ENCODE measurements at places on chromosomes 7 and 10.

DNA sequence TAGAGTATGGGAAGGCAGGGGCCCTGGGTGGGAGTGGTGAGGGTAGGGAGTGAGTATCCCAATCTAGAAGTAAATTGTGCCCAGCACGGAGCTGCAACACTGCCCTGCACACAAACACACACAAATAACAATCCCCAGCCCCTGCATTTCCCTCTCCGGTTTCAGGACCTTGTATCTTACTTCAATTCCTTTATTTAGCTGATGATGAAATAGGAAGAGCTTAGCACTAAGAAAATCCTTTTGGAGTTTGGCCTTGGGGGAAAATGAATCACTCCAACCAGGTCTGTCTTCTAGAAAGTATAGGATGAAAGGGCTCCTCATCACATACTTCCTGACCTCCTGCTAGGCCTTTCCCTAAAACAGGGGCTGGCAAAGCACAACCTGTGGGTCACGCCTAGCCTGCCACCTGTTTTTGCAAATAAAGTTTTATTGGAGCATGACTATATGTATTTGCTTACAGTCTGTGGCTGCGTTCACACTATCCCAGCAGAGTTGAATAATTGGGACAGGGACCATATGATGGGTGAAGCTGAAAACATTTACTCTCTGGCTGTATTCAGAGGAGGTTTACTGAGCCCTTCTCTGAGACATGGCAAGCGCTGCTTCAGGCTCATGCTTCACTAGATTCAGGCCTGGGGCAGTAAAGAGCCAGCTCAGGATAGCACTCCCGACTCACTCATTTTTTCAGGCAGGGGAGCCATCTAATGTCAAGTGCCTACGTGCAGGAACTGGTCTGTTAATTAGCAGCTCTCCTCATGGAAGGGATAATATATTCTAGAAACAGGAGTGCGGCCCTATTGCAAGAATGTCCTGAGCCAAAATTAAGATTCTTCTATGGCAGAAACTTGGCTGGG is 111.0 kb downstream of the EGFR start:
- DNase-seq: peak; percentile 73

- peak; percentile 72 for DNase-seq
These were observed 1.3 kb downstream of the TBC1D12 start for GRCh38 chr10:94403380-94404213.

GRCh38 chr10:110077436-110078130 is 69.8 kb downstream of the ADD3 start:
- peak; percentile 37 for DNase-seq

- peak; percentile 25 for DNase-seq
These were observed 325.9 kb downstream of the TNS3 start for GRCh38 chr7:47256016-47256415.

- DNase-seq: no peak
These were observed 917.0 kb downstream of the TYW1 start for GRCh38 chr7:67913604-67914003.

GRCh38 chr7:18974803-18975202 is 142.6 kb downstream of the TWIST1 start:
- no peak for DNase-seq

- DNase-seq: no peak
These were observed 60.5 kb downstream of the SEMA3D start for GRCh38 chr7:85126383-85126782.

DNA sequence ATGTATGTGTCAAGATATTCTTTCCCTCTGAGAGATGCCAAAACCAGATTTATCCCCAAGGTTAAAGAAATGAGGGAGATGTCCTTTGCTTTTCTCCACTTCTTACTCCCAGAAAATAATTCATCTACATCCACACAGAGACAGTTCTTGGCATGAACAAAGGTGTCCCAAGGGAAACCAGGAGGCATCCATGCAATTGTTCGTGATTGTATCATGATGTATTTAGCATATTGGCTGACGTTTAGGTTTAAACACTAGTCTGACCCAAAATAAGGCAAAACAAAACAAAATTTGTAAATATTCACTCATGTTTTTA is 223.9 kb downstream of the C7orf25 start:
- no peak for DNase-seq

DNA sequence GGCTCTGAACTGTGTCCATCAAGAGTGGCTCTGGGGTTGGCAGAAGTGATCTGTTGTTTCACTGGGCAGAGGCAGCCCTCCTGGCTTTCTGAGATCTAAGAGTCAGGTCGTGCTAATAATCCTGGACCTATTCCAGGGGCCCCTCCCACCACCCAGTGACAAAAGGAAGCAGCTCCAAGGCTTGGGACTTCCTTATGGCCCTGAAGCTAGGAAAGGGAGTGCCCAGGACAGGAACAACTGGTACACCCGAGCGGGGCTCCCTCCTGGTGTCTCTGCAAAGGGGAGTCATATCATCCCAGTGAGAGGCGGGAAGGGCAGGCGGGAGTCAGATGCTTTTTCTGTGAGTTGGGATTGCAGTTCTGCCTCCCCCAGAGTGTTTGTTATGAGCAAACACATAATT is 32.3 kb downstream of the RPS24 start:
- no peak for DNase-seq

GRCh38 chr10:60224066-60224705 is 165.5 kb downstream of the ANK3 start:
- peak; percentile 19 for DNase-seq

GRCh38 chr10:132104062-132104461 is 38.3 kb downstream of the JAKMIP3 start:
- DNase-seq: no peak

DNA sequence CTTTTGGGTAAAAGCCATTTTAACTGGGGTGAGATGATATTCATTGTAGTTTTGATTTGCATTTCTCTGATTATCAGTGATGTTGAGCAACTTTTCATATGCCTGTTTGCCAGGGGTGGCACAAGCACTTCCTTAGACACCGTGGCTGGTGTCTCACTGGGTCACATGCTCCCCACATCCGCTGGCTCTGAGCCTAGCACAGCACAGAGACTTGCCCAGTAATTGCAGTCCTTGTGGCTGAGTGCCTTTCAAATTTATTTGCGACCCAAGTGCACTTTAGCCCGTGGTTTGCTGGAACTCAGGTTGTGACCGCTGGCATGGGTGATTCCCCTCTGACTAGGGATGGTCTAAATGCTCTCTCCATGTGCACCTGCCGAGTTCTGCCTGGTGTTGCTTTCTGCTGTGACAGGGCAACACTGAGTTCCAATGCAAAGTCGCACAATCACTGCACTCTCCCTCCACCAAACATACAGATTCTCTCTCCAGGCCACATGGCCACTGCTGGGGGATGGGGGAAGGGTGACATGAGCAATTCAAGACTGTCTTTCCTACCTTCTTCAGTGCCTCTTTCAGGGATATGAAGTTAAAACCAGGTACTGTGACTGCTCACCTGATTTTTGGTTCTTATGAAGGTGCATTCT is 66.5 kb downstream of the ZNF277 start:
- DNase-seq: no peak

GRCh38 chr10:31602541-31603234 is 283.7 kb downstream of the ZEB1 start:
- peak; percentile 93 for DNase-seq

- DNase-seq: no peak
These were observed 2.4 kb upstream of the GRID1 start for GRCh38 chr10:86368987-86369386.

DNA sequence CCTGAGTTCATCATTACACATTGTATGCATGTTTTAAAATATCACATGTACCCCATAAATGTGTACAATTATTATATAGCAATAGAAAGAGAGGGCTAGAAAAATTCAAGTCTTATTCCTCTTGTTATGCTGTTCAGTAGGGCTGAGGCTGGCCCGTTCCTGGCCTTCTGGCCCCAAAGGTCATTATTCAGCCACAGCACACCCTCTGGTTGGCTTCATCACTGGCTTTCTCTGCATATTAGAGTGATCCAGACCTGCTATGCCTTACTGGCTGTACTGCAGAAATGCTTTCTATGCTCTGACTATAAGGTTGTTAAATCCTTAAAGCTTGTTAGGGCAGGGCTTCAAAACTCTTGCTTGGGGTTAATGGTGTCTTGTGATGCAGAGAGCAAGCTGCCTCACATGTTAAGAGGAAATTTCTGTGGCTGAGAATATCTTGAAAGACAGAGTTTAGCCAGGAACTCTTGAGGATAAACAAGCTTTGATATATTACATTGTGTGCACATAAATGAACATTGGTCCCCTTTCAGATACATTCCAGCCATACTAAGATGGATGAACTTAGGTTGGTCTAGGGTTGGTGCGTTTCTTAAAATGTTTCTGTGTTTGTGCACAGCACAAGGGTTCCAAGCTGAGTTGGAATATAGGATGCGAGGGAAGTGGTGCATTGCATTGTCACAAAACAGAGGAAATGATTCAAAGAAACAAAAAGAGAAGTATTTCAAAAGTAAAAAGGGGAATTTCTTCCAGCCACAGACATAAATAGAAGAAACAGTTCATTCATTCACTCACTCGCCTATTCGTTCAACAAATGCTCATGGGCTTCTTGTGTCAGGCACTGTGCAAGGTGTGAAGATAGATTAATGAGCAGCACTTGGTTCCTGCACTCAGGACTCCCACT is 61.6 kb upstream of the WDR11 start:
- no peak for DNase-seq

DNA sequence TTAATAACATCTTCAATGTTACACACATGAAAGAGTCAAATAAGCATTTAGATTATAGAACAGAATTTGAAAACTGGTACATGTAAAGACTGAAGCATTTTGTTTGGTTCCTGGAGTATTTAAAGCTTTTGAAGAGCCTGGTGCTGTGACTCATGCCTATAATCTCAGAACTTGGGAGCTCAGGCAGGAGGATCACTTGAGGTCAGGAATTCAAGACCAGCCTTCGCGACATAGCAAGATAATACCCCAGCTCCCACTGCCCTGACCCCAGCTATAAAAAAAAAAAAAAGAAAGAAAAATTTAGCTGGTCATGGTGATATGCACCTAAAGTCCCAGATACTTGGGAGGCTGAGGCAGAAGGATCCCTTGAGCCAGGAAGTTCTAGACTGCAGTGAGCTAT is 87.8 kb downstream of the HDAC9 start:
- no peak for DNase-seq

GRCh38 chr7:148828965-148829364 is 55.1 kb downstream of the EZH2 start:
- DNase-seq: no peak

Measured in tongue (tissue), 3 donors.